Nephron progenitor cell (in vitro differentiated cells): ENCODE measurements at places on chromosomes 4 and X.
A peak's percentile ranks its signal among the peaks of the same experiment; 100 is the strongest.

- DNase-seq = no peak
These were observed 31.8 kb upstream of the MTM1 start for GRCh38 chrX:150536455-150537116.

- no peak for DNase-seq
These were observed 400.8 kb upstream of the SLIT2 start for GRCh38 chr4:19850909-19851308.

DNA sequence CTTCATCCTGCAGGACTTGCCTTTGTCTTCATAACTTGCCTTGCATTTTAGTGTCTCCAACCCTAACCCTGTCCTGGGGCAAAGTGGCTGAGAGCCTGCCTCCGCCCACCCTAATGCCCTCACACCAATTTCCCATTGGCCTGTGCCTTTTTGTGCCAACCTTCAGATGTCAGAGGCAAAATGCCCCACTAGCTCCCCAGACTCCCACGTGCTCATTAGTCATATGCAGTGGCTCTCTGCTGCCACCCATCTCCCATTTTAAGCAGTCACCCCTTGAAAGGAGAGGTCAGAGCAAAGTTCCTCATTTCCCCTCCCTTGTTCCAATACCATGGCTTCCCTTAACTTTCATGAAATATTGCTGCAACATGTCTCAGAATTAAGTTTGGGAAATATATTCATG lies 74.8 kb upstream of the PASD1 start:
- no peak for DNase-seq

GRCh38 chrX:45571453-45571852 lies 370.8 kb upstream of the DIPK2B start:
- no peak for DNase-seq

- no peak for DNase-seq
These were observed 83.8 kb downstream of the STOX2 start for GRCh38 chr4:183988874-183989273.

- no peak for DNase-seq
These were observed 82.6 kb upstream of the TMEM164 start for GRCh38 chrX:109920325-109920724.

GRCh38 chr4:8866828-8867623 lies 4.6 kb downstream of the HMX1 start:
- peak; percentile 1 for DNase-seq
